ENCODE measurements at places on chromosomes 13 and 19.

- no peak for DNase-seq
Observed at GRCh38 chr19:23436944-23437343, 41.7 kb upstream of the ZNF91 start.

GRCh38 chr19:48194041-48194843, 23.8 kb downstream of the ZSWIM9 start:
- no peak for DNase-seq

GRCh38 chr13:113105032-113105920, at the start of gene F7:
F7 (plus strand) TSS chr13:113105791; CDS start chr13:113105842, 51 bp downstream.
- no peak for DNase-seq

- DNase-seq = no peak
Observed at GRCh38 chr19:55402509-55402908, 5.1 kb downstream of the UBE2S start.

GRCh38 chr13:42788601-42789000, 7.2 kb downstream of the FAM216B start:
- DNase-seq = no peak

DNA sequence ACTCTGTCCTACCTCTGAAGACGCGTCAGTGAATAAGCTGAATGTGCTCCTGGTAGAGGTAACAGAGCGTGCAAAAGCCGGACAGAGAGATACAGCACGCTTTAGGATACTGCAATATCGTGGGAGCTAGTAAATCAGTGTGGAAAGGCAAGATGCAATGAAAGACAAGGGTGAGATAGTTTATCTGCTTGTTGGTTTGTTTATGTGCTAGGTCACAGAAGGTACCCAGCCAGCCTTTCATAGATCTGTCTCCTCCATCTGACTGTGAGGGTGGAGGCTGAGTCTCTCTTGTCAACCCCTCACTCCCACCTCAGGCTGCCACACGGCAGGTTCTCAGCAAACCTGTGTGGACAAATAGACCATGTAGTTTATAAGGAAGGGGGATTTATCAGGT, 904 bp upstream of the GIPC1 start:
- no peak for DNase-seq

GRCh38 chr19:46040952-46041500, at the start of gene IGFL4:
IGFL4 (minus strand) TSS chr19:46041002; CDS start chr19:46040962, 40 bp downstream.
- no peak for DNase-seq

DNA sequence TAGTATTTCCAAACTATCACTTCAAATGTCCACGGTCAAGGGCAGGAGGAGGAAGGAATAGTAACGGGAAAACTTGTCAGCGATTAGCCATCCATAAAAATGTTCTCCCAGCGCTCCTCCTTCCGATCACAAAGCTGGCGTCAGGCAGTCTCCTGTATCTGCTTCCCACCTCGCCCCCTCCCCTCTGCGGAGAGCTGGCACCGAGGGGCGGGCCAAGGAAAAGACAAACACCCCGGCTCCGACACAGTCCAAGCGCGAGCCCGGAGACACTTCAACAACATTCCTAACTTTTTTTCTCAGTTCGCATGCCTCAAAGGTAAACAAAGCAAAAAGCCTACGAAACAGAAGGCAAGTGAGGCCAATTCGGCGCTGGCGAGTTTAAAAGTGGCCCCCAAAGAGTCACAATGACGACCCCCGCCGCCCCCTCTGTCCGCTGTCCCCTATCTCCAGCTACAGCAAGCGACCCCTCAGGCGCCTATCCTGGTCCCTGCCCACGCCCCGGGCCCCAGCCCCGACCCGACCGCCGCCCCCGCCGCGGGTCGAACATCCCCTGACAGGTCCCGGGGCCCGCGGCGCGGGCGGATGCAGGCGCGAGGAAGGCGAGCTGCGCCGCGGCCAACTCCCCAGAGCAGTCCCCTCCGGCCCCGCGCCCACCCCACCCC, 736 bp downstream of the SMAD9 start:
- DNase-seq = no peak

DNA sequence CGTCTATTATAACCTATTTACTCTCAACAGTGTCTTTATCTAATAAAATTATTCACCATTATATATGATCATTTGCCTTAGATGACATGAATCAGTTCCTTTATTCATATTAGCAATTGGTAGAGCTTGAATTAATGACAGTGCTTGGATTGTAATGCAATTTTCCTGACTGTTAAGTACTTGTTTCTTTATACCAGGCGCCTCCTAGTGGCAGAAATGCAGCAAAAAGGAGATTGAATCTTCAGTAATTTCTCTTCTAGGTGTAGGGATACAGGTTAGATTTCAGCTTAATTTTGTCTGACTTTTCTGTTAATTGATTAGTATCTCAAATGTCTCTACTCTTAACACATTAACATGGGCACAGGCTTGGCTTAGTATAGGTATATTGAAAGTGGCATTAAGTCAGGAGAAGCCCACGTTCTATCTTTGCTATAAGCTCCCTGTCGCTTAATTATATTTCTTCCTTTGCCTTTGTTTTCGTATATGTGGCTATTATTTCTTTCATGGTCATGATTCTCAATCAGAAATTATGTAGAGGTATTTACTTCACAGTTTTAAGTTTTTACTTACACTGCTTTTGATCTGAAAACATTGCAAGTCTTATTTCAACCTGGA, 9.1 kb upstream of the LHFPL6 start:
- peak; percentile 31 for DNase-seq

- no peak for DNase-seq
Observed at GRCh38 chr13:83216479-83217245, 665.6 kb downstream of the SLITRK1 start.

DNA sequence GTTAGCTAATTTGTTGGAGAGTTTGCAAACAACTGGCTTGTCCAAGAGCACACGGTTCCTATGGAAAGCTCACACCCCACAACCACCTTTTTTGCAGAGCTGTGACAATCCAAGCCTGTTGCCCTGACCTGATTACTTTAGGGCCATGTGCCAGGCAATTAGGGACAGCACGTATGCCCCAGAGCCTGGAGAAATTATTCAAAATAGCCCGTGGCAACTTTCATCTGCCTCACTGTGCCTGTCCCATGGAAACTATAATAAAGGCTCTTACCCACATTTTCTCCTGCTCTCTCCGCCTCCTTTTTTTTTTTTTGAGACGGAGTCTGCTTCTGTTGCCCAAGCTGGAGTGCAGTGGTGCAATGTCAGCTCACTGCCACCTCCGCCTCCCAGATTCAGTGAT, 18.6 kb upstream of the FBN3 start:
- no peak for DNase-seq

DNA sequence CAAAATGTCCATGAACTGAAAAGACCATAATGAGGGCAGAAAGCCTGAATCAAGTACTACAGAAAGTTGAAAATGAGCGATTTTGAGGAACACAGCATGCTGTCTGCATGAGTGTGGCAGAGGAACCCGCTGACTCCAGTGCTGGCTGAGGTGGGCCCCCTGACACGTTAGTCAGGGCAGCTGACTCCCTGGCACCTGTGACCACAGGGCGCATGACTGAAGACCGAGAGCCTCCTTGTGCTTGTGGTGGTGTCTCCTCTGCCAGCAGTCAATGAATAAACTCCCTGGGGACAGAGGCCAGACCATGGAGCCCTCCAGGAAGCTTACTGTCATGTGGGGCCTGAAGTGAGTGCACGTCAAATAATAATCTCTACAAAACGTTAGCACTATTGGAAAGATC, 38.4 kb upstream of the VSTM2B start:
- DNase-seq = no peak

DNA sequence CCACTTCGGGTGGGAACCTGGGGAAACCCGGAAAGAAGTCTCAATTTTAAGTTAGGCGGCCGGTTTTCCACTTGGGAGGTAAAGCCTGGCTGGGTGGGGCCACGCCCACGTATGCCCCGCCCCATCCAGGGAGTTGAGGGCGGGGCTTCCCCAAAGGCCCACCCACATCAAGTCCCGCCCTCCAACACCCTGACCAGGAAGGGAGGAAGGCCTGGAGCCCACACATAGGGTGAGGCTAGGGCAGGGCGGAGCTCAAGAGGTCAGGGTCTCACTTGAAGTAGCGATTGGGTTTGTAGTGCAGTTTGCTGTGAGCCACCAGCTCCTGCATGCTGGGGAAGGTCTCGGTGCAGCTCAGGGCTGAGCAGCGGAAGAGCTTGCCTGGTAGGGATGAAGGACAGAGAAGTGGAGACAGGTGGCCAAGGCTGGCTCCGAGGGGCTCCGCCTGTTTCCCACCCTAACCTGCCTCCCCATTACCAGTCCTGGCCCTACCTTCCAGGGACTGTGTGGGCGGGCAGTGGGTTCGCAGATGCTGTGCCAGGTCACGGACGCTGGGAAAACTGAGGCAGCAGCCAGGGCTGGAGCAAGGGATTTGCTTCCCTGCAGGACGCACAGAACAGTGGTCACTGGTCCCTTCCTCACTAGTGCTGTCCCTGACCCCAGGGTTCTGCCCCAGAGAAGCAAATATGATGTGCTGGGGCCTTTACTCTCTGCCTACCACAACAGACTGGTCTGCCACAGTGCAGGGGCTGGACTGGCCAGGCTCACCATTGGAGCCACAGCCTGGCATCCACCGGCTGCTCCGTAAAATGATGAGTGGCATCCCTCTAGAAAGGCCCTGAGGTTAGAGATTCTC, 1.6 kb downstream of the ZNF414 start:
- no peak for DNase-seq

DNA sequence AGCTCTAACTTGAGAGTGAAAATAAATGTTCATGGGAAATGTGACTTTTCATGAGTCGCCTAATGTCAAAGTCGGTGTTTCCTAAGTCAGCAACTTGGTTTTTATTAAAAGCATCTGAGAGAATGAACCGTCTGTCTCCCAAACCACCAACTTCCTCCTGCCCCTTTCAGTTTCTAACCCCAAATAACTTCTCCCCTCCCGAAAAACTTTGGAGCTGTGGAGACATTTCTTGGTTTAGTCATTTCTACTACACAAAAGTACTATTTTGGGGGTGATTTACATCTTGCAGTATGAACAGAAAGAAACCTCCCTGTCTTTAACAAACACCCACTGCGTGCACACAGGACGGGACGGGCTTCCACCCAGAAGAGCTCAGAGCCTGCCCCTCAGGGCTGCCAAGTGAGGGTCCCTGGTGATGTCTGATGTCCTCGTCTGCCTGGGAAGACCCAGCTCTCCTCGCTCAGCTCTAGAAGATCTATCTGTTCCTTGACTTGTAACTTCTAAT, 65.0 kb downstream of the RASA3 start:
- peak; percentile 8 for DNase-seq

GRCh38 chr19:35458731-35459391, 10.8 kb downstream of the FFAR2 start:
- no peak for DNase-seq

GRCh38 chr19:10137751-10138682, 18.3 kb upstream of the EIF3G start:
- no peak for DNase-seq

GRCh38 chr13:113117335-113117872, 5.2 kb upstream of the F10 start:
- no peak for DNase-seq

- no peak for DNase-seq
Observed at GRCh38 chr13:113848020-113848419, 15.9 kb downstream of the GAS6 start.

- no peak for DNase-seq
Observed at GRCh38 chr19:42409477-42409876, 17.7 kb downstream of the LIPE start.

- no peak for DNase-seq
Observed at GRCh38 chr13:25352230-25352629, 19.5 kb upstream of the ATP8A2 start.
